ENCODE measurements at places on chromosomes 5 and 9.

DNA sequence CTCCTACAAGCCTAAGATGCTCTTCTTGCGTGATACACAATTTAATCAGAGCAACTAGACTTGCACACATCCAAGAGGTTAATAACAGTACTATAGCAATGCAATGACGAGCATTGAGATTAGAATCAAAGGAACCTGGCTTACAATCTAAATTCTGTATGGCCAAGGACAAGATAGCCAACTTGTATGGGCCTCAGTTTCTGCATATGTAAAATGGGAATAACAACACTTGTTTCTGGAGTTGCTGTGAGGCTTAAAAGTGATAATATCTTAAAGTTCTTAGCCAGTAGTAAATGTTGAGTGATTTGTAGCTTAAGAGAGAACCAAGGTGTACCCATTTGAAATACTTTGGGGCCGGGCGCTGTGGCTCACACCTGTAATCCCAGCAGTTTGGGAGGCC lies 2.2 kb upstream of the PUM3 start:
- no peak for DNase-seq
- H3K36me3 ChIP-seq = no peaks in the 10 kb centered on the region
- H3K4me3 ChIP-seq = no peak overlapping the region
- no peak overlapping the region for H3K27ac ChIP-seq
- no peaks in the 10 kb centered on the region for H3K27me3 ChIP-seq

GRCh38 chr5:126542441-126542840 lies 52.6 kb downstream of the ALDH7A1 start:
- H3K4me3 ChIP-seq = no peak overlapping the region
- H3K4me1 ChIP-seq = peaks cover 24% of the 10 kb centered on the region
- DNase-seq = peak; percentile 69
- H3K27ac ChIP-seq = no peak overlapping the region
- no peaks in the 10 kb centered on the region for H3K36me3 ChIP-seq
- H3K27me3 ChIP-seq = peaks cover 13% of the 10 kb centered on the region

DNA sequence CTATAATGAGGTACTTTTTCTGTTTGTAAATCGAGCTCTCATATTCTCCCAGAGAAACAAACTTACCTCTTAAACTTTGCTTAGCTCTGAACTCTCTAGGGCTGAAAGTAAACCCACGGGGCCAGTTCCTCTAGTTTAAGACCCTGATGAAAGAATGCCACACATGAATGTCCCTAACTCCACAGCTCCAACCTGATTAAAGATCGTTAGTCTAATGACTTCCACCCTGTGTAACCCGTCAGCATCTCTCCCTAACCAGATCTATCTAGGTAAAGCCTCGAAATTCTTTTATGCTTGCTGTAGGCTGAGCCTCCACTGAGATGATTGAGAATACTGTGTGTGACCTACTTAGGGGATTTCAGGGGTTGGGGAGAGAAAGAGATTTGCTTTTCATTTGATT lies 27.0 kb downstream of the ADRA1B start:
- no peaks in the 10 kb centered on the region for H3K36me3 ChIP-seq
- no peak for DNase-seq
- H3K4me3 ChIP-seq = no peak overlapping the region
- no peaks in the 10 kb centered on the region for H3K27me3 ChIP-seq
- H3K27ac ChIP-seq = no peak overlapping the region

DNA sequence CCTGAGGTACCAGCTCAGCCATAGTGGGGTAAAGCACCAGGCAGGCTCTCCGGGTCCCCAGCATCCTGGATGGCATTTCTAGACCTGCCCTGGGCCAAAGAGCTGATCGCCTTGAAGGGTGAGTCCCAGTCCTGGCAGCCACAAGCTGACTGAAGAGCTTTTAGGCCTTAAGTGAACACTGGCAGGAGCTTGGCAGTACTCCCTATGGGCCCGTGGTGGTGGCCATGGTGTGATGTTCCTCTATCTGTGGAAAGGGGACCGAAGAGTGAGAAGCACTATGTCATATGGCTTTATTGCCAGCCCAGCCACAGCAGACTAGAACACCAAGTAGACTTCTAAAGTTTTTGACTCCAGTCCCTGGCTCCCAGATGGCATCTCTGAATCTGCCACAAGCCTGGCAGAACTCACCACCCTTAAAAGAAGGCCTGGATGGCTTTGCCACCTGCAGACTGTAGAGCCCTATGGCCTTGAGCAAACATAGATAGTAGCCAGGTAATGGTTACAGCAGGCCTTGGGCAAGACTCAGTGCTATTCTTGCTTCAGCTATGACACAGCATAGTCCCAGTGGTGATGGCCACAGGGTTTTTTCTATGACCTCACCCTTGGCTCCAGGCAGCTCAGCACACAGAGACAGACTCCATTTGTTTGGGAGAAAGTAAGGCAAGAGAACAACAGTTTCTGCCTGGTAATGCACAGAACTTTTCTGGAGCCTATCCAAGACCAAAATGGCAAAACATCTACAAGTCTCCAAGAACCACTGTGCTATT lies 801.5 kb upstream of the DMAC1 start:
- H3K27ac ChIP-seq = no peak overlapping the region
- no peaks in the 10 kb centered on the region for H3K4me1 ChIP-seq
- H3K36me3 ChIP-seq = no peaks in the 10 kb centered on the region
- DNase-seq = no peak

DNA sequence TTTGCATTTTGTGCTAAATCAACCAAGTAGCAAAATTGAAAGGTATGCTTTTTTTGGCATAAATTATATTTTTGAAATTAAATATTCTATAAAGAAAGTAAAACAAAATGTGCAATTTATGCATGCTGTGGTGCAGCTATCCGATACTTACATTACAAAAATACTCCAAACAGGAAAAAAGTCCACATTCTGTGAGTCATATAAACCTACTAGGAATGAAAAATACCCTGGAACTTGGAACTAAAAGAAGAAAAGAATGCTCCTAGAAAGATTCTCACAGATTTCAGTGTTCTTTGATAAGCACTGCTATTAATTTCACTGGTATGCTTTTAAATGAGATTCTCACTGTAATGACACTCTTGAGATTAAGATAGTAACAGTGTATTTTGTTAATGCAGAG lies 92.6 kb downstream of the OSMR start:
- H3K36me3 ChIP-seq = peaks cover 3% of the 10 kb centered on the region
- H3K4me3 ChIP-seq = no peak overlapping the region
- no peaks in the 10 kb centered on the region for H3K4me1 ChIP-seq
- no peak overlapping the region for H3K27ac ChIP-seq
- no peak for DNase-seq
- H3K27me3 ChIP-seq = no peaks in the 10 kb centered on the region

GRCh38 chr5:141966275-141966962 lies 2.5 kb upstream of the RNF14 start:
- no peaks in the 10 kb centered on the region for H3K27me3 ChIP-seq
- peaks cover 9% of the 10 kb centered on the region for H3K4me1 ChIP-seq
- H3K4me3 ChIP-seq = no peak overlapping the region
- no peak for DNase-seq
- H3K36me3 ChIP-seq = no peaks in the 10 kb centered on the region
- H3K27ac ChIP-seq = no peak overlapping the region

DNA sequence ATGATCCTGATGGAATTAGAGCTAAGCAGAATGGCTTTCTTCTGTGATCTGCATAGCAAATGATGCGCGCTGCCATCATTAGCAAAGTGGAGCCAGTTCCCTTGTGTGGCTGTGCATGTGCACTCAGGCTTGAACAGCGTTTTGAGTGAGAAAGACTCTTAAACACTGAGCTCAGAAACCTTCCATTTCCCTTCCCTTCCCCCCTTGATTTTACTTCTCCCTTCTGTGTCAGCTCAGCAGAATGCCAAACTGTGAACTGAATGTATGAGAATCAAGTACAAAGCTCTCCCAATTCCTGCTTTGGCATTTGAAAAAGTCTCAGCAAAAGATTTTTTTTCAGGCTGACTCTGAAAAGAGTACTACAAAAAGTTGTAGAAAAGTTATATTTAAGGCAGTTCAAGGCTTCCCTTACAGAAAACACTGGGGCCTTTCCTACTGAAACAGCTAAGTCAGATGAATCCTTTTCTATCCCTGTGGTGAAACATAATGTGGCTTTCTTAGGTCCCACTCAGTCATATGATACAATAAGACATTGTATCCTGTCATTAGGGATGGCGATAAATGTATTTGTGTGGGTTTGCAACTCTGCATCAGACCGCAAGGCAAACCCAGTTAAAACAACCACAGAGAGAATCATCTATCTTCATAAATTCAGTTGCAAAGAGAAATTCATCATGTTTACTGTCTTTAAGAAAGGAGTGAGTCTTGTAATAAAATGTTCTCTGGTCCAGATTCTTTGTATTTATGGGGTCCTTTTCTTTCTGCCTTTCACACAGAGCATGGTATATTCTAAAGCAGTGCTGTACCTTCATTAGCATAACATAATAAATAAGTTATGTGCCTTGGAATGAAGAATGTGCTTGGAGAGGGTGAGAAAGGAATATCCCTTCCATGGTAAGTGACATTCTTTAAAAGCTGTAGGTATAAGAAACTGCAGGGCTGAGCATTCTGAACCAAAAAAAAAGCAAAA lies 222.6 kb downstream of the CAAP1 start:
- no peaks in the 10 kb centered on the region for H3K4me1 ChIP-seq
- H3K27me3 ChIP-seq = no peaks in the 10 kb centered on the region
- DNase-seq = no peak
- no peaks in the 10 kb centered on the region for H3K36me3 ChIP-seq
- no peak overlapping the region for H3K4me3 ChIP-seq

DNA sequence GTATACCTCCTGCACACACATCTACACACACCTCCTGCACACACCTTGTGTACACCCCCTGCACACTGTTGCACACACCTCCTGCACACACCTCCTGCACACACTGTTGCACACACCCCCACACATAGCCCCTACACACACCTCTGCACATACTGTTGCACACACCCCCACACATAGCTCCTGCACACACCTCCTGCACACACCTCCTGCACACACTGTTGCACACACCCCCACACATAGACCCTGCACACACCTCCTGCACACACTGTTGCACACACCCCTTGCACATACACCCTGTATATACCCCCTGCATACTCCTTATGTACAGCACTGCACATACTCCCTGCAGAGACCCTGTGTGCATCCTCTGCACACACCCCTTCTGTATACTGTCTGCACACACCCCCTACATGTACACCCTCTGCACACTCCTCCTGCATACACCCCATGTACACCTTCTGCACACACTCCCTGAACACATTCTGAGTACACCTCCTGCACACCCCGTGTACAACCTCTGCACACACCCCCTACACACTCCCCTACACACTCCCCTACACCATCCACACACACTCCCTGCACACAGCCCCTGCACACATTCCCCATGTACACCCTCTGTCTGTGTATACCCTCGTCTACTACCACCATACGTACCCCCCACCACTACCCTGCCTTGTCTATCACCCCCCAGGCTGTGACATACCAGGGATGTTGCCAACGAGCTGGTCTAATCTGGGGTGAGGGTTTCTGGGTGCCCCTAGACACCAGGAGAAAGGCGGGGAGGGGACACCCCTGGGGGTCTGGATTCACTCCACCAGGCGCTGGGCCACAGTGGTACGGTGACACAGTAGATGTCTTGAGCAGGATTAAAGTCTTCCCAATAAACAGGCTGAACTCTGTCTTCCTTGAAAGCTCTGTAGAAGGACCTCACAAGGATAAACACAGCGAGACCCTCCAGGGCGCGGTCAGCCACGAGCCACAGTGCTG lies 1.1 kb upstream of the CEP72 start:
- no peak overlapping the region for H3K27ac ChIP-seq
- no peaks in the 10 kb centered on the region for H3K27me3 ChIP-seq
- DNase-seq = no peak
- H3K36me3 ChIP-seq = no peaks in the 10 kb centered on the region
- H3K4me3 ChIP-seq = peak overlapping the region; percentile 93

GRCh38 chr5:169706758-169707450 lies 69.8 kb downstream of the DOCK2 start:
- peaks cover 3% of the 10 kb centered on the region for H3K36me3 ChIP-seq
- no peak overlapping the region for H3K4me3 ChIP-seq
- no peak for DNase-seq
- no peaks in the 10 kb centered on the region for H3K27me3 ChIP-seq
- H3K4me1 ChIP-seq = no peaks in the 10 kb centered on the region
- no peak overlapping the region for H3K27ac ChIP-seq

GRCh38 chr5:134242146-134242545 lies 16.3 kb upstream of the PPP2CA start:
- H3K36me3 ChIP-seq = no peaks in the 10 kb centered on the region
- H3K27me3 ChIP-seq = no peaks in the 10 kb centered on the region
- DNase-seq = no peak
- H3K4me1 ChIP-seq = no peaks in the 10 kb centered on the region
- no peak overlapping the region for H3K27ac ChIP-seq

DNA sequence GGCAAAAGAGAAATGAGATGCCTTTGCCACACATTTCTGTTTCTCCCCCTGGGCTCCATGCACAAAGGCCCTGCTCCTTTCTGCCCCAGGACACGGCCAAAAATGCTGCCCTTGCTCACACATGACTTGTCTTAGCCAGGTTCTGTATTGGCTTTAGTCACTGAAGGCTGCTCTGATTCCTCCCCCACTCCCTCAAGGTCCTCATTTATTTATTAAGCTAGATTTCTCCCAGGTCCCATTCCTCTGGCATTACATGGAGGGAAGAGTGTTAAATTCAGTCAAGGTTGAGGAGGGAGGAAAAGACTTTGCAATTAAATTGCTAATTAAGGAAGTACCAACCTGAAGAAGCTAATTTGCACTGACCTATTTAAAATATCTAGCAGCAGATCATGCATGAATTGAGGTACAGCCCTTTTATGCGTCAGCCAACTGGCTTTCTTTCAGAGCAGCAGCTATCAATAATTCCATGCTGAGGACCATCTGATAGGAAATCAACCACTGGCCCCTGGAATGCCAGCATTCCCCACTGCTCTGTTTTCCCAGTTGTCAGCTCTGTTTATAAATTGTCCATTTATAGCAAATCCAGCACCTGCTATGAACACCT lies 81.2 kb upstream of the MAP3K1 start:
- H3K4me1 ChIP-seq = peaks cover 34% of the 10 kb centered on the region
- H3K27ac ChIP-seq = no peak overlapping the region
- H3K36me3 ChIP-seq = no peaks in the 10 kb centered on the region
- H3K4me3 ChIP-seq = no peak overlapping the region

DNA sequence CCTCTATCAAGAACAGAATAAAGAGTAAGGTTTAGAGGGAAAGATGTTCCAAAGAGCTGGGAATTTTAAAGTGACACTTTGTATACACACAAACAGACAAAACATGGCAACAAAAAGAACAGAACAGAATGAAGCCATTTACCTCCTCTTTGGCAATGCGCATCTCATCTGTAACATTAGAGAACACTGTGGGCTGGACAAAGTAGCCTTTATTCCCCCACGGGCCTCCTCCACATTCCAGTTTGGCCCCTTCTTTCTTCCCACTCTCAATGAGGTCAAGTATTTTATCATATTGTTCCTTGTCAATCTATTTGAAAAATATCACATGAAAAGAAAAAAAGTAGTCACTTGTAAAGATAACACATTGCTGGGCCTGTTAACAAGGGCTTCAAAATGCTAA lies 41.0 kb downstream of the ALDH1A1 start:
- H3K4me1 ChIP-seq = 0 out of 2 replicates have a peak, but pooled peaks cover 5% of the 10 kb centered on the region
- H3K36me3 ChIP-seq = no peaks in the 10 kb centered on the region
- no peak overlapping the region for H3K4me3 ChIP-seq

DNA sequence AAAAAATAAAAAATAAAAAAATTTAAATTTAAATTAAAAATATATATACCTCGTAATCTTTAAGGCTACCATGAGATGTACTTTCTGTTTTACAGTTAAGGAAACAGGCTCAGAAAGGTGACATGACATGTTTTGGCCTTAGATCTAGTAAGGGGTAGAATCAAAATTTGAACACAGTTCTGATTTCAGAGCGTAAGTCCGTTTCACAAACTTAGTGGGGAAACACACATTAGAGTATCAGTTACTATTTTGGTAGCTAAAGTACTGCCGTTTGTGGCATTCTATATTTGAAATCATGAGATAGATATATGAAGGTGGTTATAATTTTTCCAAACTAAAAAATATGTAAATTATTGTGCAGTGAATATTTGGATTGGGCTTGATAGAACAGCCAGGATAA lies 186.2 kb downstream of the DENND1A start:
- no peak overlapping the region for H3K27ac ChIP-seq
- no peaks in the 10 kb centered on the region for H3K27me3 ChIP-seq
- no peaks in the 10 kb centered on the region for H3K36me3 ChIP-seq
